ENCODE measurements at places on chromosomes 11 and 22. TPM values are rescaled to one million over a fixed set of nuclear protein-coding genes. Genes with fewer than 3 reads are reported as not detected.

RIC3 gene
- total RNA-seq, result not detected

UNC93B1 gene
- total RNA-seq, result 20.0 TPM

CASP5 gene
- not detected for total RNA-seq

SCGB1A1 gene
- not detected for total RNA-seq

EFCAB6 gene
- 0.23 TPM for total RNA-seq

C11orf91 gene
- 2.0 TPM for total RNA-seq

CATSPERZ gene
- not detected for total RNA-seq

BARX2 gene
- not detected for total RNA-seq

SPON1 gene
- 0.47 TPM for total RNA-seq

GPR83 gene
- not detected for total RNA-seq

ATM gene
- 64.0 TPM for total RNA-seq

MRGPRX3 gene
- not detected for total RNA-seq

SLC5A12 gene
- total RNA-seq, result not detected

NPAS4 gene
- not detected for total RNA-seq

ZC3H12C gene
- 13.5 TPM for total RNA-seq

USP28 gene
- total RNA-seq, result 11.1 TPM

OTOG gene
- not detected for total RNA-seq
